ENCODE measurements at places on chromosomes 4 and X. TPM values are rescaled to one million over a fixed set of nuclear protein-coding genes. Genes with fewer than 3 reads are reported as not detected.

The IL2RG gene
- not detected for total RNA-seq

The RHOXF1 gene
- total RNA-seq: not detected

The UGT2B15 gene
- not detected for total RNA-seq

The SAGE1 gene
- not detected for total RNA-seq

The UGT2B7 gene
- not detected for total RNA-seq

The STK32B gene
- 0.50 TPM for total RNA-seq

The NALF2 gene
- not detected for total RNA-seq

The TCEAL7 gene
- total RNA-seq: 43.7 TPM

The RTL3 gene
- 0.29 TPM for total RNA-seq

The F9 gene
- not detected for total RNA-seq

The NEUROG2 gene
- not detected for total RNA-seq

The OPRPN gene
- not detected for total RNA-seq

The NUDT10 gene
- total RNA-seq: 5.2 TPM

The AMTN gene
- total RNA-seq: not detected

The GUCY1A1 gene
- total RNA-seq: 4.0 TPM

The GAGE12E gene
- total RNA-seq: not detected

The BEX5 gene
- total RNA-seq: not detected

The MAOB gene
- 7.7 TPM for total RNA-seq

The CCKAR gene
- total RNA-seq: 25.2 TPM

Measured in smooth muscle cell of trachea (primary cell).